ENCODE measurements at places on chromosomes 11 and 22.
A peak's percentile ranks its signal among the peaks of the same experiment; 100 is the strongest.

GRCh38 chr11:2207212-2207611 lies 35.6 kb upstream of the TH start:
- no peak for DNase-seq

DNA sequence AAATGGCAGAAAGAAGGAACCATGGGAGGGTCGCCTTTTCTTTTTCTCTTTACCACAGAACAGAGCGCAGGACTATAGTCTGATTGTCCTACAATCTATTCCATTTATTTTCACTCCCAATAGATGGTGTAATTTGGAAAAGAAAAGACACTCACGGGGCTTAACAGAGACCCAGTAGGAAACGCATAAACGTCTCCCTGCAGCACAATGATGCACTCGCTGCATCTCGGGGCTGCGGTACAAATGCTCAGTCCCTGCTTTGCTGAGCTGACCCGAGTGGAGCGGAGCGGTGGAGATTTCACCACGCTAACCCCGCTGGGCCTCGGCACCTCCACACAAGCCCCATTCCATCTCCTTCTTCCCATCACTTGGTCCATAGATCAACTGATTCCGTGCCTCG lies 1.5 kb downstream of the FEZ1 start:
- no peak for DNase-seq

- no peak for DNase-seq
Measured at GRCh38 chr11:116202922-116203321, 569.9 kb downstream of the BUD13 start.

DNA sequence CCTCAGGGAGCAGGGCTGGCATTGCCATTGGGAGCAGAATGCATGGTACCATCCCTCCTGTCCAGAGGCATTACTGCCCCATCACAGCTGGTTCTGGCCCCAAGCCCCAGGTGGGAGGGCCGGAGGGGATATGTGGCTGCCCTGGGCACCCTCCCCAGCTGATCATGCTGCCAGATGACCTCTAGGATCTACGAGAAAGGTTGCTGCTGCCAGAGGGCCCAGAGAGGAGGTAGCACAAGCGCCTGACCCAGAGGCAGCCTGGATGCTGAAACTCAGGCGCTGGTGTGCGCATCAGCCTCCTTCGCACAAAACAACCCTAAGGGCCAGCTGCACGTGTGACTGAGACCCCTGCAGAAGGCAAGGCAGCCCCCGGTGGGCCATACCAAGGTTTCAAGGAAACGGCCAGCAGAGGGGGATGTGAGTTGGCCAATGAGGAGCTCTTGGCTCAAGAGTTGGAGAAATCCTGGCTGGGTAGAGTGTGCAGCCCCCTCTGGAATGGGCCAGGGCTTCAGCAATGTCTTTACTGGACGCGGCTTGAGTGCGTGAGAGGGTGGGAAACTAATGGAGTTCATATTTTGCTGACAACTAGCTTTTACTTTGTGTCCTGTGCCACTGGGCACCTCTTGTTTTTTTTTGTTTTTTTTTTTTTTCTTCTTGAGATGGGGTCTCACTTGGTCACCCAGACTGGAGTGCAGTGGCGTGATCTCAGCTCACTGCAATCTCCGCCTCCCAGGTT lies 88.3 kb upstream of the PARVA start:
- DNase-seq: no peak

DNA sequence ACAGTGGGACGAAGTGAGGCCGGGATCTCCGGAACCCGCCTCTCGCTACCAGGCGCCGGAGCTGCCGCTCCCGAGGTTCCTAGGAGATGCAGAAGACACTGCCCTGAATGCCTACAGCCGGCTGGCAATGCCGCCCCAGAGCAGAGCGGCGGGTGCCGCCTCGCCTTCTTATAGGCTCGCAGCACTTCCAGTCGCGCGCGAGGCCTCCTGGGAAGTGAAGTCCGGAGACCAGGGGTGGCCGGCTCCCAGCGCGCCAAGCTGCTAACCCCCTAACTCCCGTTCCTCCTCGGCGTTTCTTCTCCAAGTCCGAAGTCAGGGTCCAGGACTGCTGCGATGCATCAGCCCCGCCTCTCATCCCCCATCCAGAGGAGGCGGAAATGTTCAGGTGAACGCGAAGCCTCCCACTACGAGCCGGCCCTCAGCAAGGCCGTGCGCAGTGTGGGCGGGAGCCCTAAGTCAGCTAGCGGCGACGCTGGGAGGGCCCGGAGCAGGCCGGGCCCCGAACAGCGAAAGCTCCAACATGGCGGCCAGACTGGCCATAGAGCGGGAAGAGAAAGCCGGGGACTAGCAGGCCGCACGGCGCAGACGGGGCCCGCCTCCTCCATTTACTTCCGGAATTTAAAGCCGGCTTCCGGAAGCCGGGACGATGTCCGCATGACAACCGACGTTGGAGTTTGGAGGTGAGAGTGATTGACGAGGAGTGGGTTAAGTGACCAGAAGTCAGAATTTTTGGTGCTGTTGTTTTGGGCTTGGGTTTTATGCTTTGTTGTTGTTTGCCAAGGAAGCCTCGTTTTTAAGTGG lies at the start of the genes CYB561A3 and TMEM138:
Gene CYB561A3, minus strand, starts transcription at position 142 of the 801 bp plus-strand sequence. CDS start 5,169 bp downstream, outside the sequence.
Gene TMEM138, plus strand, starts transcription at position 634 of the 801 bp plus-strand sequence. CDS start 2,017 bp downstream, outside the sequence.
- peak; percentile 89 for DNase-seq

GRCh38 chr22:33650244-33650643 lies 270.0 kb downstream of the LARGE1 start:
- no peak for DNase-seq

- DNase-seq: no peak
Measured at GRCh38 chr11:2348986-2349385, 28.1 kb upstream of the CD81 start.

DNA sequence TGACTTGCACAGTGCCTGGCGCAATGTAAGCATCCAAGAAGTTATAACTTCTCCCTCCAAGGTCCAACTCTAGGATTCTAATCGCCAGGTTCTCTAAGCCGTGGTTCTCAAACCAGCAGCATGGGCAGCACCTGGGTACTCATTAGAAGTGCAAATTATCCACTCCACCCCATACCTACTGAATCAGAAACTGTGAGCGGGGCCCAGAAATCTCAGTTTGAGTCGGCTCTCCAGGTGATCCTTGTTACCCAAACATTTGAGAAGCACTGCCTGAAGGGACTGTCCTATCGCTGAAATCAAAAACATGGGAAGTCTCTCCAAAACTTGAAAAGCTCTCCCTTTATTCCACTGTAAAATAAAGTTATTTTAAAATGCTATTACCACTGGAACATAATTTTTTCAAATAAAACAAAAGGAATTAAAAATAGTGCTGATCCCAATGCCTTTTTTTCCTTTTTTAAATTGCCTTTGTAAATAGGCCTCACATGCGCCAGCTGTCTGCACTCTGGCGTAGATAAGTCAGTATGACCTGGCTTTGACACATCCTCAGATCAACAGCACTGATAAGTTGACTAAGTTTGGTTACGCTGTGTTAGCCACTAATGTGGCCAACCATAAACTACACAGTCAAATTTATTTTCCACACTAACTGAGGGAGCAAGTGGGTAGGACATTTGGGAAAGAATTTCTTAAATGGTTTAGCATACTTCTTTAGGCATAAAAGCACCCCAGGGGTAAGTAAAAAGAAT lies 8.4 kb upstream of the CTR9 start:
- DNase-seq: no peak

DNA sequence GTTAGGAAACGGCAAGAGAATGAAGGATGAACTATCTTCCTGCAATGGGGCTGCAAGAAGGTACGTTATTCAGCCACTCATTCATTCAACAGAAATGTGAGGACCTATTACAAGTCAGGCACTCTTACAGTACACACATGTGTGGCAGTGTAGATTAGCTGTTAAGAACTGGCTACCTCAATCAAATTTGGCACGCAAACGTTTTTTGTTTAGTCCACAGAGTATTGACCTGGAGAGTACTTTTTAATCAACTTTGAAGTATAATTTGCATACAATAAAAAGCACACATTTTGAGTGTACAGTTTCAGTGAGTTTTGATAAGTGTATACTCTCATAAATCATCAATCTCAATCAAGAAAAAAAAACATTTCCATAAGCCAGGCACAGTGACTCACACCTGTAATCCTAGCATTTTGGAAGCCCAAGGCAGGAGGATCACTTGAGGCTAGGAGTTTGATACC lies 24.2 kb downstream of the MRTFA start:
- no peak for DNase-seq

DNA sequence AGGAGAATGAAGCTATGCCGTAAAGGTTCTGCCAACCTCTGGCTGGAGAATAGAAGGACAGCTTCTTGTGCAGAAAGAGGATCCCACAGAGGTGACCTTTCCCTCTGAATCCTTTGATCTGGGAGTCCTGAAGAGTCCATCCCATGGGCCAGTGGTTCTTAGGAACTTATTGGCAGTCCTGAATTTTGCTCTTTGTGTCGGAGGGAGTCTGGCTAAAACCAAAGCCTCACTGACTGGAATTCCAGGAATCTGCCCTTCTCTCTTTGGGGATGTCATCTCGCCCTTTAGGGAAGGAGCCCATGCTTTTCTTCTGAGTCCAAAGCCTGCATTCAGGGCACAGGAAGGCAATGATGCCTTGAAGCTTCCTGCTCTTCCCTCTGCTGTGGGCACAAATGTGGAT lies 45.5 kb downstream of the PKNOX2 start:
- DNase-seq: no peak

DNA sequence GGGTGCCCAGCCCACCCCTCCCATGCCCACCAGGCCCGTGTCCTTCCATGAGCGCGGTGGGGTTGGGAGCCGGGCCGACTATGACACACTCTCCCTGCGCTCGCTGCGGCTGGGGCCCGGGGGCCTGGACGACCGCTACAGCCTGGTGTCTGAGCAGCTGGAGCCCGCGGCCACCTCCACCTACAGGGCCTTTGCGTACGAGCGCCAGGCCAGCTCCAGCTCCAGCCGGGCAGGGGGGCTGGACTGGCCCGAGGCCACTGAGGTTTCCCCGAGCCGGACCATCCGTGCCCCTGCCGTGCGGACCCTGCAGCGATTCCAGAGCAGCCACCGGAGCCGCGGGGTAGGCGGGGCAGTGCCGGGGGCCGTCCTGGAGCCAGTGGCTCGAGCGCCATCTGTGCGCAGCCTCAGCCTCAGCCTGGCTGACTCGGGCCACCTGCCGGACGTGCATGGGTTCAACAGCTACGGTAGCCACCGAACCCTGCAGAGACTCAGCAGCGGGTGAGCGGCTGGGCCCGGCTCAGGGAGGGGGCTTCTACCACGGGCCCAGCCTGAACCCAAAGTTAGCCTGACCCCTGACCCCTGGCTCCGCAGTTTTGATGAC lies 3.0 kb downstream of the PKP3 start:
- peak; percentile 63 for DNase-seq

- DNase-seq: no peak
Measured at GRCh38 chr11:120381401-120381800, 45.2 kb downstream of the ARHGEF12 start.

DNA sequence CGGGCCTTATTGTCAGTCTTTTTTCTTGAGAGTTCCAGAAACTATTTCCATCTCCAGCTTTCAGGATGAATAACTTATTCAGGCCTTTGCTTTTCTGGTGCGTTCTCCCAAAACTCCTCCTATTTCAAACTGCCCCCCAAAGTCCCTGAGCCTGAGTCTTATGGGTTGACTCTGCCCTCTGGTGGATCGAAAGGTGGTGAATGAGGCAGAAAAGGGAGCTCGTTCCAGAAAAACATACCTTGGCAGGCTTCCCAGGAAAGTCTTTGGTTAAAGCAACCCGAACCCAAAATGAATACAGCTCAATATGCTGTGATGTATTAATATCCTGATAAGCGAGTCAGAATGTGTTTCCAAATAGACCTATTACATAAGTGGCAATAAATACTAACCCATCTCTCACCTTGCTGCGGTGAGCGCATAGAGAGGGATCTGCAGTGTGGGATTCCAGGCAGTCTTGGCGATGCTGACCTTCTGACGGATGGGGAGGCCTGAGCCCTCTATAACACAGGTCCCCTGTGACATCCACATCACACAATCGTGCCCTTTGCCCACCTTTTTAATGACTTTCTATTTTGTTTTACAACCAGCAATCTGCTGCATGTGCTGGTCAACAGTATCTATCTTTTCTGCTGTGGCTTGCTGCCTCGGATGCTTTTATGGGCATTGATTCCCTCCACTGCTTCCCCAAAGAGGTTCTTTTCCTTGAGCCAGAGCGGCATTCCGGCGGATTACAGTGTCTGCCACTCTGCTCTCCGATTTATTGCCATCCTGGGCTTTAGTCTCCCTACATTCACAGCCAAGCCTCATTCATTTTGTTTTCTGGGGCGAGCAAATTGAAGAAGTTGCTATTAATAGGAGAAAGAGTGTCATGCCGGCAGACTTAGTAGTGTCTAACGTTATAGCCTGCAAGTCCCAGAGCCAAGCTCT lies 756.8 kb downstream of the NTM start:
- no peak for DNase-seq

- DNase-seq: no peak
Measured at GRCh38 chr11:10225553-10225952, 68.5 kb downstream of the SBF2 start.

Data from CD4-positive, alpha-beta T cell treated with Interleukin-4 for 1 hour (primary cell).